ENCODE measurements at places on chromosomes 7 and 10.

- DNase-seq, result no peak
Measured at GRCh38 chr10:101351017-101351416, 2.9 kb upstream of the BTRC start.

DNA sequence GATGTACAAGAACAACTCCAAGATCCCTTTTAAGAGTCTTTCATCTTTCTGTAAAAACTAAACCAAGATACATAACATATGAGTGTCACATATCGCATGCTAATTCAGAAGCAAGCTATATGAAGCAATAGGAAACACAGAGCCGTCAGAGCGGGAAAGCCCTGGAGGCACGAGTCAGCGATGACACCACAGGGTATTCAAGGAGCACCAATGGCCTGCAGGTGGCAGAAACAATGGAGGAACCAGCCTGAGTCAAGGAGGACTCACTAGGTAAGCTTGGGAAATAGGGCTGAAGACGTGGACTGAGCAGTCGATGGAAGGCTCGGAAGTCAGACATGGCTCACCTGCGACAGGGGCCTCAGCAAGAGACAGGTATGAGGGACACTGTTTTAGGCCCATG, 214.4 kb downstream of the FAM107B start:
- no peak for DNase-seq

- DNase-seq, result no peak
Measured at GRCh38 chr7:85478530-85478929, 291.7 kb upstream of the SEMA3D start.

DNA sequence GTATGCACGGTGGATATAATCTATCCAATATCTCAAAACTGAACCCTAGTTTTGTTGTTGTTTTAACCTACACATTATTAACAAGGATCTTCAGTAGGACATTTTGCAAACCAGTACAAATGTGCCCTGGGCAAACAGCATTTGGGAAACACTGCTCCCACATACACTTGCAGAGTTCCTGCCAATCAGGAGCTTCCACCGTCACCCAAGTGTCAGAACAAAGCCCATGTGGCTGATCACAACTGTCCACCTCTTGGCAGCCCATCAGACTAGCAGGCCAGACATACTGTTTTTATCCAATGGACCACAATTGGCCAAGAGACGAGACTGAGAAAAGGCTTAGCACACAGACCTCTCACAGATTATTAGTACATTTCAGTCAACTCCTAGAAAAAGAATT, 200.4 kb downstream of the FAM107B start:
- no peak for DNase-seq

GRCh38 chr10:23422003-23422411, 16.9 kb upstream of the OTUD1 start:
- DNase-seq, result no peak

DNA sequence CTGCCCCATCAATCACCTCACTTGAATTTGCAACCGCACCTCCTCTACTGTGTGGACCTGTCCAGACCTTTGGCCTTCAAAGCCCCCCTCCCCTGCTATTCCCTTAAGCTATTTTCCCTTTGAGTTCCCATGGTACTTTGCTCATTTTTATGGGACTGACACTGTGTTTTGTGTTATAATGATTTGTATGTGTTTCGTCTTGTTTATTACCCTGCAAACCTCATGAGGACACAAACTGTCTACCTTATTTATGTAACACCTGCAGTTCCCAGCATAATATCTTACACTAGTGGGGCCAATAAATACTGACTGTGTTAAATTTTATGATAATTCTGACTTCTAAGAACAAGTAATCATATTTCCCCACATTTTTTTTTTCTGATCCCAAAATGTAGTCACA, 70.6 kb downstream of the CLEC2L start:
- DNase-seq, result no peak

GRCh38 chr7:144826208-144826607, 9.6 kb downstream of the TPK1 start:
- DNase-seq, result no peak

DNA sequence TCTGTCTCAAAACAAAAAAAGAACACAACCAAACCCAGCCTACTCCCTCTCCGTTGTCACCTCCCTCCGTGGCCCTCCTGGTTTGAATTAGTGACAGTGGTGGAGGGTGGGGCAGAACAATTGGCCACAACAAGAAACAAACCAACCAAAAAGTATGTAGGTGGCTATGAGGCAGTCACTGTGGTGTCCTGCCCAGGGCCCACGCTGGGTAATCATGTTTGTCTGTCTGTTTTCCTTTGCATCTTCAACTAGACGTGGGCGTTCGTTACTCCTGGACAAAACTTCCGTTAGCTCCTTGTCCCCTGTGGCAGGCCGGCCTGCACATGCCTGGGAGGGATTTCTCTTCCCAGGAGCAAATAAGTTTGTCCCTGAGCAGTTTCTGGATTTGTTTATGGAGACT, 78.4 kb downstream of the XRCC2 start:
- DNase-seq, result no peak

DNA sequence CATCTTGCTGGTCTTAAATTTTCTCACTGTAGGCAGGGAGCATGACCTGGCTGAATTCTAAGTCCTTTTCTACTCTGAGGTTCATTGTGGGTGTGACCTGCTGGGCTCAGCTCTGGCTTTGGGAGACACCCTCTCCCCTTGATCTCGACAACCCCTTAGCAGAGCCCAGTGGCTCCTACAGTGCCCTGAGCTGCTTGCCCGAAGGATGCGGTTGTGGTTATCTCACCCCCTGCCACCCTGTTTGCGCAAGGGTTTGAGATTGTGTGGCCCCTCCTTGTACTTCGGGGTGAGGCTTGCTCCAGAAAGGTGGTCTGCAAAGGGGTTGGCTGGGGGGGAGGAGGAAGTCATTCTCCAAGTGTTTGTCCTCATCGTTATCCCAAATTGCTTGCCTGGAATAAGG, 55.3 kb downstream of the TCF7L2 start:
- no peak for DNase-seq

DNA sequence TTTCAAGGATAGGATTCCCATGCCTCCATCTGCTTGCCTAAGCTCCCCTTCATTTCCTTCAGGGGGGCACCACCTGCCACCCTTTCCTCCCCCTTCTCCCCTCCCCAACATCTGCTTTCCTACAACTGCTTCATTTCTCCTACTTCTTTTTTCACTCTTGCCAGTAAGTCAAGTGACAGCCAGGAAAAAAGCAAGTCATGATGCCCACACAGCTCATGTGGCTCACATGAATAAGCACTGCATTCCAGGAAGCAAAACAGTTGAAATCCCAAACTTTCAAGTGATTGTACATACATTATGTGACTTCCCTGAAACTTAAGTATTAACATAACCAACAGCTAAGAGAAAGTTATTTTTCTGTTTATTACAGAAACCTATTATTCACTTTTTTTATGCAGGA, 78.6 kb downstream of the TNS3 start:
- no peak for DNase-seq

GRCh38 chr10:132281915-132282666, 25.7 kb downstream of the STK32C start:
- no peak for DNase-seq

DNA sequence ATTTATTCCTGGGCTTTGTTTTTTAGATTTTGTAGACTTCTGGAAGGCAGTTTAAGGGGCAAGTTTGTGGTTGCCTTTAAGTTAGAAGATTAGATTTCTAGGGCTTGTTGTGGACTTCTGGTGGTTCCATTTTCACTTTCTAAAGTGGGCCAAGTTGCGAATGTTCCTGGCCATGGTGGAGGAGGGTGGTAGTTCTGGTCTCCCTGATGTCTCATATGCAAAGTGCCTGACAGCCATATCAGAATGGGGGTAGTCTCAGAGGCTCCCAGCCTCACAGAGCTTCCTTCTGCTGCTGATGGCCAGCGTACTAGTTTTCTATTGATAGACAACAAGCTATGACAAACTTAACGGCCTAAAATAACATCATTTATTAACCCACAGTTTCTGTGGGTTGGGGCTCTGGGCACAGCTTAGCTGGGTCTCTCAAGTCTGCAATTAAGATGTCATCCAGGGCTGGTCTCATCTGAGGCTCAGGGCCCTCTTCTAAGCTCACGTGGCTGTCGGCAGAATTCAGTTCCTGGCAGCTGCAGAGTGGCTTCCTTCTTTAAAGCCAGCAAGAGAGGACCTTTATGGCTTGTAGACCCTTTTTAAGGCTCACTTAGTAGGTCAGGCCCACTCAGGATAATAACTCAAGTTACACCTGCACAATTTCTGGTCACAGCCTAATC, 44.8 kb downstream of the BMPER start:
- DNase-seq, result no peak

- no peak for DNase-seq
Measured at GRCh38 chr7:63043657-63044543, 954.7 kb upstream of the ZNF722 start.

- DNase-seq, result no peak
Measured at GRCh38 chr10:12225444-12225843, 29.5 kb downstream of the CDC123 start.

DNA sequence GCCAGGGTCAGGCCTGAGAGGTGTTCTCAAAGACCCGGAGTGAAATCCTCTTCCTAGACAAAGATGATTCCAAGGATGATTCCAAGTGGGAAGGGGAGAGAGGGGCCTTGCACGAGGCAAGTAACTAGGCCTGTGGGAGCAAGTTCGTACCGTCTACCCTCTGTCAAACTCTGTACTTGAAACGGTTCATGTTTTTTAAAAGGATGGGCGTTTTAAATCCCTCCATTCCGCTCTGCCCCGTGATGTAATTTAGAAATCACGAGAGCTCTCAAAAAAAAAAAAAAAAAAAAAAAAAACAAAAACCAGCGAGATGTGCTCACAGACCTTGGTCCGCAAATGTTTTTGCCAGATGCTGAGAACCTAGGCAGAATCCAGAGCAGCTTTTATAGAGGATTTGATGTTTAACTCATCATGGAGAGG, 114.7 kb upstream of the CARD11 start:
- DNase-seq, result no peak

DNA sequence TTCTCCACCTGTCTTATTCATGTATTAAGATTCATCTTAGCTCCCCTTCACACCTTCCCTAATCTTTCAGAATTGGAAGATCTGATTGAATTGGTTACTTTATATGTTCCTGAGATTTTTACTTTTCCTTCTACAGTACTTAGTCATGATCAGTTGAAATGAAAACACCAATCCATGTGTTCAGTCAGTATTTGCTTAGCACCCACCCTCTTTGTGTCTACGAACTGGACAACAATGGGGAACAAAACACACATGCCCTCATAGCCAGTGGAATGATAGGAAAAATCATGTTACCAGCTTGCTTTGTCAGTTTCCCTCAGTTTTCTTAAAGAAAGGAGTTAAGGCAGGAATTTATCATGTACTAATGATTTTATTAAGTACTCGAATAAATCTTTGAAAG, 2.0 kb downstream of the MASTL start:
- DNase-seq, result no peak

All from HS-27A (cell line).